ENCODE measurements at places on chromosomes 2 and 18.

DNA sequence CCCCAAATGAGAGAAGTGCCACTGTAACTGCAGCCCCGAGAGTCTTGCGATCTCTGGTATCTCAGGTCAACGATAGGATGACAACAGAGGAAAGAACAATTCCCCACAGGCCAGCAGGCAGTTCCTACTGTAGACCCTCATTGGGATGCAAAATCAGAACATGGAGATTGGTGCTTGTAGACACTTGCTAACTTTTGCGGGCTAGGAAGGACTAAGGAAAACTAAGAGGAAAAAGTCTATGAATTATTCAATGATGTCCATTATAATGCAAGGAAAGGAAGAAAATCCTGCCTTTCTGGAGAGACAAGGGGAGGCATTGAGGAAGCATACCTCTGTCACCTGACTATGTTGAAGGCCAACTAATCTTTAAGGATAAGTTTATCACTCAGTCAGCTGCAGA lies 51.9 kb upstream of the CWC22 start:
- no peak for DNase-seq

DNA sequence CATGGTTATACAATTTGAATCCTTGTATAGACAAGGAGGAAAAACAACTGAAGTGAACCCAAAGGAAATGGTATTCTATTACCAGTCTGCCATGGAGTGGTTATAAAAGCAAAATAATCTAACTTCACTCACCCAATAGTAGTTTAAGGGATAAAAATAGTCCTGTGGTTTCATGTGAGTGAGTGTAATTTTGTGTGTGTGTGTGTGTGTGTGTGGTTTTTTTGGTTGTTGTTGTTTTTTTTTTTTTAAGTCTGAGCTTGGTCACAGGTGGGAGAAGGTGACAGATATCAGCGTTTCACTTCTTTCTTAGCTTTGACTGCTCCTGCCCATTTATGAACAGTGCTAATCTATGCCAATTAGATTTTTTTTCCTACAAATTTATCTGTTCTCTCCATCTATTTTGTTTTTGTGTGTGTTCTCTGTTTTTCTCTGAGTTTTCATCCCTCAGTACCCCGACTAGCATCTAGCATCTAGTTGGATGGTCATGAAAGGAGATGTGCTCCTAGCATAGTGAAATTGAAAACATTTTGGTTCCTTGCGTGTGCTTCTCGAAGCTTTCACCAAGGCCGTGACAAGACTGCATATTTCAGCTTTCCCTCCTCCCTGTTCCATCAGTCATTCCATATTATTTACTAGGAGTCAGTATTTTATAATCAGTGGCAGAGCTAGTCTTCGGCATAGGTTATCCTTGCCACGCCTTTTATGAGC lies 200.1 kb upstream of the DTNA start:
- no peak for DNase-seq

DNA sequence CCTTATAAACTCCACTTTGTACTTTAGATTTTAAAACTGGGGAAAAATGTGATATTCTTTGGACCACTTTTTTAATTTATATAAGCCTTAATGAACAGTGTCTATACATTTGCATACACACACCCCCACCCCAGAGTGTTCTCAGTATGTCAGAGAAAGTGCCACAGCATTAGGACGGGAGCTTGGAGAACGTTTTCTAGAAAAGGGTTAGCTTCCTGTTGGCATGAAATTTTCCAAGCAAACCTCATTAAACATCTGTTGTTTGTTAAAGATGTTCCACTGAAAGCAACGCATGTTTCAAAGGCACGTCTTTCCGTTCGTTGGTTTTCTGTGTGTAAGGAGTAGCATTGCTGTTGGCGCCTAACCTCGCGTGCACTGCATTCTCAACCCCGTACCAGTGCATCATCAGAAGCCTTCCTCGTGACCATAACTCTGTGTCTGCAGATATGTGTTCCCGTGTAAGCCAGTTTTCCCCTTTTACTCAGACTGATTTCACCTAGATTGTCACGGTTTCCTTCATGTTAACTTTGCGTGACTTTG lies 228.5 kb downstream of the ALPK2 start:
- DNase-seq, result no peak

- DNase-seq, result no peak
Observed at GRCh38 chr18:63169853-63170252, 149.7 kb downstream of the BCL2 start.

GRCh38 chr2:38610851-38611801 lies 8.4 kb upstream of the HNRNPLL start:
- no peak for DNase-seq

GRCh38 chr2:37631698-37632097 lies 39.7 kb downstream of the CDC42EP3 start:
- DNase-seq, result no peak

DNA sequence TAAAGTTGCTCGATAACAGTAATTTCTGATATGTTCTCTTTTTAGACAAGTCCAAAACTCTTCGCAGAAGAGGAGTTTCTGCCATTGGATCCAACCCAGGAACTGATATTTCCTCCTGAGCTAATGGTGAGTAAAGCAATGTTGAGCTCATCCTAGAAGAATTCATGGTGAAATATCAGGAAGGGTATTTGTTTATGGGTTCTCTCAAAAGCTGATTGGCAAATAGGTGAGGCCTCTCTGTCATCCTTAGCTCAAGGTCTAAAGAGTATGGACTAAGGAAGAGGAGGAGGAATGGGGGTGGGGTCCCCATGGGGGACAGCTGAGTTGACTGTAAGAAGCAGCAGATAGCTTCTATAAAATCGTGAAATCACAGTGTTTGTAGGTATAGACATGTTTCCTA lies 18.2 kb downstream of the AOX1 start:
- DNase-seq, result no peak
